ENCODE measurements at places on chromosomes 4 and X.
A peak's percentile ranks its signal among the peaks of the same experiment; 100 is the strongest.

DNA sequence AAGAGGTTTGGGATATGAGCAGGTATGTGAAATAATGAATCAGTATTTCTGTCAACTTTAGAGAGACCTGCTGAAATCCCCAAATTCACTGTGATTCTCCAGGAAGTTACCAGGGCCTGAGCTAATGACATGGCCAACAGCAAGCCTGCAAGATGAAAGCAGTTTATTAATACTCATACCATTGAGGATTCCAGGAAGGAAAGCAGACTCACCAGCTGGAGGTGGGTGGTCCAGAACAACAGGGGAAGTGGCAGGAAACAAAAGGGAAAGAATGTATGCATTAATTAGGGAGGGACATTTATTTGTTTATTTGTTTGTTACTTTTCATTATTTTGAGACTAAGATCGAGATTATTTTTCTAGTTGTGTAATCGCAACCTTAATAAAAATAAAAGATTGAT lies 196.6 kb upstream of the AGA start:
- no peak for DNase-seq

DNA sequence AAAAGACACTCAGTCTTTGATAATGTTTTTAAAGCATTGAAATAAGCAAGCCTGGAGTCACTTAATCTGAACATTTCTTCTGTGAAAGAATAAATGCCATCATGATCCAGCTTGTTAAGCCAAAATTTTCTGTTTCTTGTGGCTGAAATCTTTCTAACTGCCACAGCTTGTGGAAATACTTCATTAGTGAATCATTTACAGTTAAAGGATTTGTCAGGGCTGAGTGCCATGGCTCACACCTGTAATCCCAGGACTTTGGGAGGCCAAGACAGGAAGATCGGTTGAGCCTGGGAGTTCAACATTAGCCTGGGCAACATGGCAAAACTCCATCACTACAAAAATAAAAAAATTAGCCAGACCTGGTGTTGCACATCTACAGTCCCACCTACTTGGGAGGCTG lies 93.3 kb upstream of the PDE5A start:
- DNase-seq: no peak

- DNase-seq: no peak
Observed at GRCh38 chrX:154350429-154351182, 23.8 kb downstream of the FLNA start.

DNA sequence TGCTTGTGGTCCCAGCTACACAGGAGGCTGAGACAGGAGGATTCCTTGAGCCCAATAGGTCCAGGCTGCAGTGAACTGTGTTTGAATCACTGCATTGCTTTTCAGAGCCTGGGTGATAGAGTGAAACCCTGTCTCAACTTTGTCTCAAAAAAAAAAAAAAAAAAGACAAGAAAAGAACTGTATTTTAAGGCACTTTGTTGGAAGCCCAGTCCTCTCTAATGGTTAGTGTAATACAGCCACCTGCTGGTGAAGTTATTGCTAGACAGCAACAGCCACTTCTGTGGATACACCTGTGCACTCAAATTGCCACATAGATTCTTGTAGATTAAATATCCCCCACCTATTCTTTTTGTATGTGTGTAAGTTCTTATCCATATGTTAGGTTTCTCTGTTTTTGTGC lies 10.1 kb upstream of the FGG start:
- peak; percentile 27 for DNase-seq

DNA sequence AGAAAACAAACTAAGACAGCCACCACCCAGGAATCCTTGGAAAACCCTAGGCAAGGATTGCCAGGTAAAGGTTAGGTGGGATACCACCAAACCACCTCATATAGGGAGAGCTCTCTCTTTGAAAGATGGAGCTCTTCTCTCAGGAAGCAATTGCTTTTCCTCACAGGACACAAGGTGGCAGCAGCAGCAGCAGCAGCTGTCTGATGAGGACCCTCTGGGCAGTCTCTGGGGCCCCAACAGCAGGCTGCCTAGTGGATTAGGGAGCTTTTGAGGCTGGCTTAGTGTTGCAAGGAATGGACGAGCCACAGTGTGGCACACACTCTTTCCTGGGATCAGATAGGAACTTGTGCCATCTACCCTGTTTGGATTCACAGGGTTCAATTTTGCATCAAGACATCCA lies 41.4 kb upstream of the CHRDL1 start:
- DNase-seq: no peak

GRCh38 chr4:62360156-62360545 lies 1160.0 kb downstream of the ADGRL3 start:
- no peak for DNase-seq

- DNase-seq: no peak
Observed at GRCh38 chrX:23292354-23292987, 42.2 kb upstream of the PTCHD1 start.

GRCh38 chr4:8528713-8529112 lies 51.5 kb upstream of the GPR78 start:
- no peak for DNase-seq

DNA sequence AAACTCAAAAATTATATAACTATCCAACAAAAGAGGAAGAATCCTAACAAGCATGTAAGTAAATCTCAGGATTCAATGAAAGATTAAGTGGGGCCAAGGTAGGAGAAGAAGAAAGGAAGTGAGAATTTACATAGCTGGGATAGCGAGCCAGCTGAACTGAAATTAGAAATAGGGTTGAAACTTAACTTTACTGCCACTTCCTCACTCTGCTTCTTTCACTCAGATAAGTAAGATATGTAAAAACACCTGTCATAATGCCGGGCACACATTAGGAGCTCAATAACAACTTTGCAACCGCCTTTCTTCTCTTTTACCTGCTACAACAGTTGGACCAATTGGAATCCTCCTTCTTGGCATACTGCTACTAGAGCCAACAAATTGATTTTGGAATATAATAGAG lies 129.4 kb downstream of the CNKSR2 start:
- no peak for DNase-seq

- no peak for DNase-seq
Observed at GRCh38 chr4:21954916-21955315, 6.3 kb upstream of the KCNIP4 start.

GRCh38 chr4:89000844-89001360 lies 56.1 kb downstream of the FAM13A start:
- peak; percentile 72 for DNase-seq

- no peak for DNase-seq
Observed at GRCh38 chr4:16119981-16120380, 36.2 kb upstream of the PROM1 start.

DNA sequence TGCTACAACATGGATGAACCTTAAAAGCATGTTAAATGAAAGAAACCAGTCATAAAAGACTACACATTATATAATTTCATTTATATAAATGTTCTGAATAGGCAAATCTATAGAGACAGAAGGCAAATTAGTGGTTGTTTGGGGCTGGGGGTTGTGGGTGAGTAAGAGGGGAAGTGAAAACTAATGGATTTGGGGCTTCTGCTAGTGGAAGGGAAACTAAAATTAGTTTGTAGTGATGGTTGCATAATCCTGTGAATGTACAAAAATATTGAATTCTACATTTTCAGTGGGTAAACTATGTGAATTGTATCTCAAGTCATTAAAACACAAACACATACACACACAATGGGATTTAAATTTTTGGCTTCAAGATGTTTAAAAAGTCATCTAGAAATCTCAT lies 25.4 kb upstream of the LIMCH1 start:
- DNase-seq: no peak

- no peak for DNase-seq
Observed at GRCh38 chrX:10608099-10608498, 12.3 kb downstream of the MID1 start.

DNA sequence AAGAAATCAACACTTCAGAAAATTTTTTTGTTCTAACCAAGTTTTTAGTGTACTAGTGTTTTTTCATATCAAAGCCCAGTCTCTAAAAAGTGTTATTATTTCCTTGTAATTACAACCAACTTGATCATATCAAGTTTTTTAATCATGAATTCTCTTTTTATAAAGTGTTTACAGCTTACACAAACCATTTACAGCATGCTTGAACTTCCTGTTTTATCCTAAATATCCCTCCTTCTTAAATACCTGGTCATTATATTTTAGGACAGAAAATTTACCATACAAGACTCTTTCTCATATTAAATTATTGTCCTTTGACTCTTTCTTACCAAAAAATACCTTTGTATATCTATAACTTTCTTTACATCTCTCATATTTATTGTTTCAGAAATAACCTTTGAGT lies 89.4 kb upstream of the NPY2R start:
- DNase-seq: no peak

DNA sequence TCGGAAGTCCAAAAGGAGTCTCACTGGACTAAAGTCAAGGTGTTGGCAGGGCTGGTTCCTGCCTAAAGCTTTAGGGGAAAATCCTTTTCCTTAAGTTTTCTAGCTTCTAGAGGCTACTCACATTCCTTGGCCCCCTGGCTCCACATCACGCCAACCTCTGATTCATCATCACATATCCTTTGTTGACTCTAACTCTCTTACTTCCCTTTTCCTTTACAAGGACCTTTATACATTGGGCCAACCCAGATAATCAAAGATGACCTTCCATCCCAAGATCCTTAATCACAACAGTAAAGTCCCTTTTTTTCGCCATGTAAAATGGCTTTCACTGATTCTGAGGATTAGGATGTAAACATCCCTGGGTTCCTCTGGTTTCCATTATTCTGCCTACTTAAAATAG lies 146.4 kb upstream of the DCAF8L1 start:
- DNase-seq: peak; percentile 56

DNA sequence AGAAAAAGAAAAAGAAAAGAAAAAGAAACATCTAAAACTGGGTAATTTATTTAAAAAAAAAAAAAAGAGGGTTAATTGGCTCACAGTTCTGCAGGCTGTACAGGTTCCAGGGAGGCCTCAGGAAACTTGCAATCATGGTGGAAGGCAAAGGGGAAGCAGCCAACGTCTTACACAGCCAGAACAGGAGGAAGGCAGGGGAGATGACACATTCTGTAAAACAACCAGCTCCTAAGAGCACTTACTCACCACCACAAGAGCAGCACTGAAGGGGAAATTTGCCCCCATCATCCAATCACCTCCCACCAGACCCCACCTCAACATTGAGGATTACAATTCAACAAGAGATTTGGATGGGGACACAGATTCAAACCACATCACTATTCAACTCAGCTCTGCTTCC lies 36.8 kb upstream of the TMEM184C start:
- DNase-seq: peak; percentile 15

DNA sequence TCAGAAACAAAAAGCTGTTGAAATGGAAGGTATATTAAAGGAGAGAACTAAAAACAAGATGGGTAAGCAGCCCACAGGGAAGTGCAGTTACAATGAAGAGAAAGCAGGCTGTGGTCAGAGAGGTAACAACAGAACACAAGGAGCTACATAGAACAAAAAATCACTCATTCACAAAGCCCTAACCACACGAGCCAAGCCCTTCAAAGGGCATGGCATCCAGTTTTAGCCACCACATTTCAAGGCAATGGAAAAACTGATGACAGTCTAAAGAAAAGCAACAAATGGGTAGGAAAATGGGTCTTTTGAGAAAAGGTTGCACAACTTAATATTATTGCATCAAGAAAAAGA lies 37.5 kb downstream of the KDR start:
- no peak for DNase-seq
